ENCODE measurements at places on chromosomes 2 and 18.

DNA sequence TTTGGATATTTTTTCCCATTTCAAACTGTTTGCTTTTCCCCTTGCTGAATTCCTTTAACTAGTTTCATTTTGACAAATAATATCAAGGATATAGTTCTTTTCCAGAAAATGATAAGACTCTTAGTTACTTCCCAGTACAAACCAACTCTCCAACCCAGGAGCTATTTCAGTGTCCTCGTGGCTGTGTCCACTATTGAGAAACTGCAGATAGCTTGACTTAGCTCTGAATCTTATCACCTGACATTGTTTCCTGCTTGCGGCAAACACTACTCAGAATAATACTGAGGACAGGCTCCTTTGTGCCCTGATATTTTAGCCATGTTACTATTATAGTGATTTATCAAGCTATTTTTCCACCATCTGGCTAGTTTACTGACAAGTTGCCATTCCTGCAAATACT lies 74.6 kb downstream of the KLF7 start:
- DNase-seq, result no peak

DNA sequence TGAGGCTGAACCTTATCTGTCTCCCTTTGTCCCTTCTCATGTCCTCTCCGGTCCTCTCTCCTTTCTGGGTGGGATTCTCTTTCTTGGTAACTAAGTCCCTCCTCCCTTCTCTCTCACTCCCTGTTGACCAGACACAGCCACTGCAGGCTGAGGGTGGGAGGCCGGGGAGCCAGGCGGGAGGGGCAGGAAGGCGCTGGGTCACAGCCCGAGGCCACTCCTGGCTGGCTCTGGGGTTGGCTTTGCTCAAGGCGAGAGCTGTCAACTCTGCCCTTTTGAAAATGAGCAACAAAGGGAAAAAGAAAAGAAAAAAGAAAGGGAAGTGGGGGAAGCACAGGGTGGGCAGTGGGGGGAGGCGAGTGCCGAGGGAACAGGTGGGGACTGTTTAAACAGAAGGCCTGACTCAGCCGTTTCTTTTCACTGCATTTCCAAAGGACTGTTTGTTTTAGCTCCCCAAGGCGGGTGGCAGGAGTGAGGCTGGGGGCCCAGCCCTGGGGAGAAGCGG lies 70.5 kb upstream of the IGFBP5 start:
- no peak for DNase-seq

GRCh38 chr2:27091746-27092695 lies 5.4 kb downstream of the KHK start:
- DNase-seq, result no peak

DNA sequence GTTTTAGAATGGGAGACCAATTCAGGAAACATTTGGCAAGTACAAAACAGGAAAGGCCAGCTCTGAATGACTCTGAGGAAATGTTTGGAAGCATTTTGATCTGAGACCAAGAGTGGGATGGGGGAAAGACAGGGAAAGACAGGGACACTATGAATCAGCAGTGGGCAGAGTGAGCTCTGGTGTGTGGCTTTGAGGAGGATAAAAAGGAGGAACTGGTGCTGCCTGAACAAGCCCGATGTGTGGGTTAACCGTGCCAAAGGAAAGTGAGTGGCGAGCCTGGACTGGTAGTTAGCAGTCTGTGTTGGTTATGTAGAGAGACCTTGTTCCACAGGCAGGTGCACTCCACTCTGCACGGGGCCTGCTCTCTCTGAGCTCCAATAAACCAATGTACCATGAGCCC lies 5.3 kb downstream of the MFSD6 start:
- DNase-seq, result no peak

GRCh38 chr2:20288642-20289340 lies 61.9 kb downstream of the PUM2 start:
- peak; percentile 19 for DNase-seq

GRCh38 chr2:127674241-127675209 lies 805 bp downstream of the LIMS2 start:
- DNase-seq, result no peak

DNA sequence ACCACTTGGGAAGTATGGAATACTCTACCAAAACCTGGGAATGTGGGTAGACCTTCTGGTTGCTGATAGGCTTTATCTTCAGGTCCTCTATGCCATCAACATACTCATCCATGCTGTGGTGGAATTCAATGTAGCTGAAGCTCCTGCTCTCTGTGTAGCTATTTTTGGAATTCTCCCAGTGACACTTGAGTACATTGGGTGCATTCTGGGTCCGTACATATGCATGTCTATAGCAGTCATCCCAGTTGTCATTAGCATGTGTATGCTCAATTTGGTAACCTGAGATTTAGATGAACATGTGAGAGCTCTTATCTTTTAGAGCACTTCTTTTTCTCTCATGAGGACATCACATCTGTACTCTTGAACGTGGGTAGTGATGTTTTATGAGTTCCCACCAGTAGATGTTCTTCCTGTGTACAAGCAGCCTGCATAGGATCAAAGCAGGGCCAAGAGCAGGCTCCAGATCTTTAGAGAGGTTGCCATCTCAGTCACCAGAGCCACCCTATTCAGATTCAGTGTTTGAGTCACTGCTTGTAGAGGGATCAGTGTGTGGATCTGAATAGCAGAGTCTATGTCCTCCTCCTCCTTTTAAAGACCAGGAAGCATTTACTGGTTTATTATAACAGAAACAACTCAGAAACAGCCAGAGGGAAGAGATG lies 65.9 kb downstream of the MGAT5 start:
- no peak for DNase-seq

DNA sequence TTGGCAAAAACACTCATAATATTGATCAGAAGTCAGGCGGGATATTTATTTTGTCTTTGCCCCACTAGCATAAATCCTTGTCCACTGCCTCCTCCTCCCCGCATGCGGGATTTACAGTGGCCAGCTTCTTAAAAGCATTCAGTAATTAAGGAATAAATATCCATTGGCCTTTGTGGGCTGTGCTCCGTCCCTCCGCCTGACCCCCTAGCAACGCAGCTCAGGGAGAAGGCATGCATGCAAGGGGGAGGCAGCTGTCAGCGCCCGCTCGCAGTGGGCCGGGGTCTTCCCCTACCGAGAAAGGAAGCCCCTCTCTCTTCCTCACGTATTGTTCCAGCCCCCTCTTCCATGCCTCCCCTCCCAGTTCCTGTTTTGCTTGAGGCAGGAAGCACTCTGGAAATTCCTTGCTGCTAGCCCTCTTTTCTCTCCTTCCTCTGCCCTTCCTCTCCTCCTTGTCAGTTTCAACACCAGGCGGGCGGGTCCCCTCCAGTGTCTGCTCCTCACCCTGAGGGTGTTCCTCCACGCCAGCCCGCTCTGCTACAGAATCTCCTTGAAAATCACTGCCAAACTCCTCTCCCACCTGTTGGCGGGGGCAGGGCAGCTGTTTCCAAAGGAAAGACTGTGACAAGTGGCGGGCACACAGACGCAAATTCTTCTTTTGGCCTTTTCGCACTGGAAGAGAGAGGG lies 60.1 kb downstream of the GBX2 start:
- DNase-seq, result no peak

DNA sequence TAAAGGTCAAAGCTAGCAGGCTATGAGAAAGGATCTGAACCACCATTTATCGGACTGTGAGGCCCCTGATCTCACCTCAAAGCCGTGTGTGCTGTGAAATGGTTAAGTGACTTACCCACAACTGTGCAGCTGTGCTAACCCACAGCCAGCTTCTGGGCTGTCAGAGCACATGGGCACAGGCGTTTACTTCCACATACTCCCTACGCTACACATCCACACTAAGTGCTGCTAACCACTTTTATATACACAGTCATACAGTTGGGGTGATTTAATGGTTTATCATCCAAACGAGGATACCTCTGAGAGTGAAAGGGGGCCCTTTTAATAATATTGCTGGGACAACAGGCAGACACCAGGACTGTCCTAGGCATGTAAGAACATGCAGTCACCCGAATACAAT lies 37.3 kb downstream of the CYRIA start:
- DNase-seq, result no peak

- peak; percentile 58 for DNase-seq
These were observed 24.3 kb downstream of the MOCOS start for GRCh38 chr18:36211612-36212065.

DNA sequence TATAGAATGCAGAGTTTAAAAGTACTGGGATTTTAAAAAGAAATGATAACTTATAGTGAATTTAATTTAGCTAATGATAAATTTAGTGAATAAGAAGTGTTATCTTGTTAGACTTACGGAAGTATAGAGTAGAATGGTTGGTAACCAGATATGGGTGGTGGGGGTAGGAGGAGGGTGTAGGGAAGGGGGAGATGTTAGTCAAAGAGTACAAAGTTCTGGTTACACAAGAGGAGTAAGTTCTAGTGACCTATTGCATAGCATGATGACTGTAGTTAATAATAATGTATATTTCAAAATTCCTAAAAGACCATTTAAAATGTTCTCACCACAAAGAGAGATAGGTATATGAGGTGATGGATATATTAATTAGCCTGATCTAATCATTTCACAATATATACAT lies 184.8 kb upstream of the STON1 start:
- no peak for DNase-seq

DNA sequence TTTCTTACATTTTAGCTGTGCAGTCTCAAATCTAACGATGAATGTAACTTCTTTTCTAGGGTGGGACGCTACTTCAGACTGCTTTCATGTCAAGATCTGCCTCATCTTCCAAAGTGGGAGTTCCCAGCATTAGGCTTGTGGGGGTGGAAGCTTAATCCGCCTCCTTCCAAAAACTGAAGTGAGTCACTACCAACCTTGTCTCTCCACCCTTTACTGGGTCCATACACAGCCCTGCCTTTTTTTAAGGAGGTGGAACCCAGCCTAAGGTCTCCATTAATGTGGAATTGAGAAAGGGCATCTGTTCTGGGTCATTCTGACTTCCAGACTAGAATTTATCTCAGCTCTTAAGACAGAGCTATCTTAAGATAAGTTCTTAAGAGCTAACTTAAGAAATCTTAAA lies 42.0 kb upstream of the NFE2L2 start:
- DNase-seq, result no peak

- peak; percentile 51 for DNase-seq
These were observed 30.8 kb downstream of the TBC1D8 start for GRCh38 chr2:101120124-101120996.

- DNase-seq, result no peak
These were observed 52.7 kb upstream of the LDLRAD4 start for GRCh38 chr18:13165636-13166423.

GRCh38 chr2:26008851-26009566 lies 24.9 kb upstream of the RAB10 start:
- DNase-seq, result peak; percentile 66

GRCh38 chr2:48551548-48551947 lies 21.6 kb downstream of the STON1 start:
- DNase-seq, result no peak

GRCh38 chr2:44954889-44955592 lies 13.5 kb downstream of the SIX3 start:
- DNase-seq, result no peak

DNA sequence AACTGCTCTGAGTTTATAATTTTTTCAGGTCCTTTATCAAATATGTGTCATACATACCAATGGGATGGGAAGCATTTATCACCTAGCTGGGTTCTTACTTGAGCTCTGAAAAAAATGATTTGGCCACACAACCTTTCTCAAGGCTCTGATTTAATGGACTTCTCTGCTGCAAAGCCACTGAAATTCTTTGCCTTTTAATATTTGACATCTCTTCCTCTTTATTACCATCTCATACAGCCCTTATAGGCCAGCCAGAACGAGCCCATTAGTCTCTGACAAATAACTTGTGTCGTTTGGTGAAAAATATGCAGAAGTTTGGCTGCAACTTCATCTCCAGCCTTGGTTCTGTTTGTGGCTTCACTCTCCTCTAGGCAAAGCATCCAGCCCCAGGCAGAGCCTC lies 249.1 kb downstream of the ATAD2B start:
- no peak for DNase-seq

GRCh38 chr2:192161656-192162290 lies 33.0 kb downstream of the TMEFF2 start:
- no peak for DNase-seq

- no peak for DNase-seq
These were observed 7.2 kb upstream of the TMEM177 start for GRCh38 chr2:119671752-119672151.

DNA sequence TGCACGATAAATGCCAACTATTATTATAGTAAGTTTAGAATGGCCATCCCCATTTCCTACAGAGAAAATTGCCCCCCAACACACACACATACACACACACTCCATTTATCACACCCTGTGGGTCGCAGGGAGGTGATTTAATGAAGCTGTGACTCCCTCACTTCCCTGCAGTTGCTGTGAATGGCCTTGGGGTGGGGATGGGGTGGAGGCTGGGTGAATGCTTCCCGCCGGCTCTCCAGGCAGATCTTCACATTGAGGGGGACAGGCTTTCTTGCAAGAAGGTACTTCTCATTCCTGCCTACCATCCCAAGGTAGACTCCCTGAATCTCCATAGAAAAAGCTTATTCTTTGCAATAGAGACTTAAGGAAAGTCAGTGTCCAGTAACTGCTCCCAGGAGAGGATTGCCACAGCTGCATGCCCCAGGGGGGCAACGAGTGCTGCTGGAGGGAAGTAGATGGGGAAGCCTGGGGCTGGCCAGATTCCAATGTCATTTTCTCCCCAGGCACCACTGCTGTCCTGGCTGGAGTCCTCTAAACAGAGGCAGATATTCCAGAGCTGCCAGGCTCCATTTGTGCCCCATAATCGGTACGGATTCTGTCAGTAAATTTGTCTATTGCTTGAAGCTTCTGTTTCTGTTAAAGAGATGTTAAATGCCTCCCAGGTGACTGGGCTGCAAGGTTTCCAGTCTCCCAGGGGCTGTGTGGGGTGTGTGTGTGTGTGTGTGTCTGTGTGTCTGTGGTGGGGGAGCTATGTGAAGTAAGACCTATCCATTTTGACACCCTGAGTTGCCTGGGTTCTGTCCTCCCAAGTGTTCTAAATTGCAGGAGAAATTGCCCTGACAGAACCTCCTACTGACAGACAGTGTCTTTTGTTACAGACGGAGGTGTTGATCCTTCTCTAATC lies 265.5 kb downstream of the SRBD1 start:
- no peak for DNase-seq

GRCh38 chr2:240932724-240933047 lies 26.6 kb downstream of the CROCC2 start:
- no peak for DNase-seq

- peak; percentile 69 for DNase-seq
These were observed 93.0 kb upstream of the SLC39A10 start for GRCh38 chr2:195563857-195564512.

- DNase-seq, result no peak
These were observed 18.9 kb upstream of the ASAP2 start for GRCh38 chr2:9187620-9188214.

- DNase-seq, result no peak
These were observed 29.1 kb downstream of the GAREM1 start for GRCh38 chr18:32441533-32441932.

GRCh38 chr2:226551522-226552250 lies 247.9 kb downstream of the IRS1 start:
- no peak for DNase-seq

Measured in GM04504 (cell line).